Activated CD4-positive, alpha-beta T cell treated with anti-CD3 and anti-CD28 coated beads for 1 hour (primary cell): ENCODE measurements at places on chromosomes 5 and 9.

GRCh38 chr5:568809-569208 lies 43.3 kb upstream of the CEP72 start:
- no peak for DNase-seq

DNA sequence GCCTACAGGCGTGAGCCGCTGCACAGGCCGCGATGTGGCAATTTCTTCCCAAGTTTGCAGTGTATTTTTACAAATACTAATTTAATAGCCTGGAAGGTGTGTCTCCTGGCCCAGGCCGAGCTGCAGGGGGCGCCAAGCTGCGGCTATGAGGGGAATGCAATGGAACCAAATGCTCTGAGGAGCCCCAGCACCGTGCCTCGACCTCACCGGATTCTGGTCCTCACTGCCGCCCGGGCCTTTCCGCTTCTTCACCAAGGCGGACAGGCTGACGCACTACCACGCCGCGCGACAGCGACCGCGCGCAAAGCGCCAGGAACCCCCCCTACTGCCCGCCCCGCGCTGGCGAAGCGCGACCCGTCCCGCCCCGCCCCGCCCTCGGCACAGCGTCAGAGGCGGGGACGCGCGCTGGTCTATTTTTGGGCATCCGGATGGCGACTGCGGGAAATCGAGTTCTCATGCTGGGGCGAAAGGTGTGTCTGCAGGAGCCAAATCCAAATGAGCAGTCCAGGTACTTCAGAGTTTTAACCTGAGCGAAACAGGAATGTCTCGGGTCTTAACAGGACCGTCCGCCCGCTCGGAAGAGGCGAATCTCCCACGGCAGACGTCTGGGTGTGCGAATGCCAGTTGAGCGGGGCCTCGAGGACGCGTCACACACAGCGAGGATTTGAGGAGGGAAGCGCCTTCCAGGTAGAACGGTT lies 31.7 kb upstream of the PRXL2C start:
- DNase-seq: peak; percentile 55

DNA sequence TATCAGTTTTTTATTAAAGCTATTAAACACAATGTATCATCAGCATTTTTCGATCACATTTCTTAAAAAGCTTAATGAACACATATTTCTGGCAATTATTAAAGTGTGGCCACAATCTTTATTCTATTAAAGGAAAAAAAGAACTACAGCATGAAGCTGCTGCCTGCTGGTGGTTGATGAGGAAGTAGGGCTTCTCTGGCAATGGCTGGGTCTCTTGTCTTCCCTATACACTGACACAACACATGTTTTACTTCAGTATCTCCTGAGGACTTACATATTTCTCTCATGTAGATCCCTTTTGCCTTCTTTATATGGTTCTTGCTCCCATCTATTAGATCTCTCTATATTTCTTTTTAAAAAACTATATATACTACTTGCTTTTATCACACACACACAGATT lies 590.7 kb downstream of the RAB3C start:
- no peak for DNase-seq

DNA sequence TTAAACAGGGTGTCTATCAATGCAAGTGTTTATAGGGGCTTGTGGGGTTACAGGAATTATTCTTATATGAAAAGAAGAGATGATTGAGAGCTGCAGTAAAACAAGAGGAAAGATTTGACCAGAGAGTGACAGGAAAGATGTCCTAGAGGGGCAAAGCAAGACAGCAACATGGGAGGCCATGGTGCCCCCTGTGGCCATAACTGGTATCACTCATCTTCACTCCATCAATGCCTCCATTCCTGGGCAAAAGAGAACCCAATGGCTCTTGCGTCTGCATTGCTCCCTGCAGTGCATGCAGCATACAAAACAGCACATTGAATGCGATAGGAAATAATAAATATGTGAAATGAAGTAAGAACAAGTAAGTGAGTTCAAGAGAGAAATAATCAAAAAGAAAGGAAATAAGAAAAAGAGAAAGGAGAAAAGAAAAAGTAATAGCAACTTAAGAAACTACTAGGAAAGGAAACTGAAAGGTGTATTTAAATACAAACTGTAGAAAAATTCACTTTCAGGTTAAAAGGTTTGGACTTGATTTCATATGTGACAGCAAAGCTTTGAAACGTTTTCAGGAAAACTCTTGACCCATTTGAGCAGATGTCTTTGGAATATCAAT lies 206.6 kb downstream of the SEMA5A start:
- DNase-seq: no peak

- no peak for DNase-seq
Measured at GRCh38 chr5:10339058-10339811, 14.3 kb upstream of the MARCHF6 start.

DNA sequence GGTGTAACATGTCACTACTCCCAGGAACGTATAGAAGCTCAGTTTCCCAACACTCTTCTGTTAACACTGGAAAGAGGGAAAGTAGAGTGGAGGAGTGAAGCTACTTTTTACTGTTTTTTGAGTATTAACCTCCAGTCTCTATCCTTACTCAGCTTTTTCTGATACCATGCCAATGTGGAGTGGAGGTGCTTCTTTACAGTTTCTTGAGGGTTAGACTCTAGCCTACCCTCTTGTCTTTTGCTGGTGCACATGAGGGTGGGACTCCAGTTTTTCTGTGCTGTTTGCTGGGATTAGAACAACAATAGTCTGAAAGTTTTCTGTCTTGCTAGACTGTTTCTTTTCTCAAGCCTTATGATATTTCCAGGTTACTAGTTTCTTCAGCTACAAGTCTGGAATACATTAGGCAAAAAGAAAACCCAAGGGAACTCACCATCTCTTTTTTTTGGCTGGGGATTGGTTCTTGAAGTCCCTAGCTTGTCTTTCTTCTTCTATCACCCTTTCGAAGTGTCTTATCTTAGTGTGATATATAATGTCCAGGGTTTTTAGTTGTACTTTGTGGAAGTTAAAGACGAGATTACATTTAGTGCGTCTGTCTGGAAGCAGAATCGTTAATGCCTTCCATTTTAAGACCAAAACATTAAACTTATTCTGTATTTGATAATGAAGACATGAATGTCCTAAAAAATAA lies 35.9 kb downstream of the PRR16 start:
- no peak for DNase-seq

- no peak for DNase-seq
Measured at GRCh38 chr9:74953235-74953751, 581 bp upstream of the C9orf40 start.

DNA sequence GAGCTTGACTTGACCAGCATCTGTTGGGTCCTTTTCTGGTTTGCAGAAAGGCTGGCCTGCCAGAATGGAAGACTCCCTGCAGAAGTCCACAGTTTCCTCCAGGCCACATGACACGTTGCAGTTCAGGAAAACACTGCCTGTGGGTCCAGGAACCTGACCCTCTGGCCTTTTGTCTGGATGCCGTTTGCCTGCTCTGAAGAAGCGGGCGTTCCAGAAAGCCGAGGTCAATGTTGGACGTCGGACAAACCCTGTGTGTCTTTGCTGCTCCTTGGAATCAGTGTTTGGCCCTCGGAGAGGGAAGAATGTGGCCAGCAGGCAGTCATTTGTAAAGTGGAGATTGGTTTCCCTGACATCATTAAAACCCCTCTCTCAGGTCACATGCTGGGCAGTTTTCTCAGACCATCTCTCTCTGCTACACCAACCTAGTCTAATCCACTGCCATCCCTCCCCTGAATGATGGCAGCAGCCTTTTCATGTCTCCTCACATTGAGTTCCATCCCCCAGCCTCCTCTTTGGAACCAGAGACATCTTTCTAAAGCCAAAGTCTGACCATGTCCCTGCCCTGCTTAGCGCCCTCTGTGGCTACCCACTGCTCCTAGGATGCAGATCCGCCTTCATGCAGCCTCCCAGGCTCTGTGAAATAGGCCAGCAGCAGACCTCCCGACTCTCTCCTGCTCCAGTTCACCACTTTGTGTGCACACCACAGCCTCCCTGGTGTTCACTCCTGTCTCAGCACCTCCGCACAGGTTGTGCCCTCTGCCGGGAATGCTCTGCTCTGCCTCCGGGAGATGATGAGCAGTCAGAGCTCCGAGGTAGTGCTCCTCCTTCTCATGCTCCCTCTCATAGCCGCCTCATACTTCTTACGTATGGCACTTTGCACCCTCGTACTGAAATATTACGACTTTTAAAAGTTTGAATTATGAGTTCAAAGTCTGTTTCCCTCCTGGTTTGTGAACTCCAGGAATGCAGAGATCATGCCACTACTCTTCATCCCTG lies 75.6 kb downstream of the RALGPS1 start:
- DNase-seq: no peak
